Neural progenitor cell (in vitro differentiated cells): ENCODE measurements at places on chromosomes 7 and 10. TPM values are rescaled to one million over a fixed set of nuclear protein-coding genes. Genes with fewer than 3 reads are reported as not detected.

DNA sequence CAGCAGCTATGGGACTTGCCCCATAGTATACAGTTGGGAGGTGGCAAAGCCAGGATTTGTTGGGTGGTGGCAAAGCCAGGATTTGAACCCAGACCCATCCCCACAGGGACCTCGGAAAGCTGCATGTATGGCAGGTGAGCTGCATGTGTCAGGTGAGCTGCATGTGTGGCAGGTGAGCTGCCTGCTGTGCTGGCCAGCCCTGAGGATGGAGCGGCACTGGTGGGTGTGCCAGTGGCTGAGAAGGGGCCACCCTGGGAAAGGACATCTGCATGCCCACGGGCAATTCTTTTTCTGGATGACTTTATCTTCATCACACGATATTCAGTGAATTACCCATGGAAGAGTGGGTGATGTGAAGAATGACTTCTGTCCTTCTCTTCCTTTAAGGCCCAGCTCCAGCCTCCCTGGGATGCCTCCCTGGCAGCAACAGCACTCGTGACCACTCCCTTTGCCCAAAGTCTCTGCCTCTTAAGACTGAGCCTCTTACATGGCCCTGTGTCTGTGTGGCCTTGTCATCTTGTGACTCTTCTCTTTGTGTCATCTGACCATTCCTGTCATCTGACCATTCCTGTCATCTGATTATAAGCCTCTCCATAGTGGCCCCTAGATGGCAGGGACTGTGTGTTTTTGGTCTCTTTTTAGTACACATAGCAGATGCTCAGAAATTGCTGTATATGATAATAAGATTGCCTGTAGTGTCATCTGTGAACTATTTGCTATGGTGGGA, 25.0 kb downstream of the CLEC2L start:
- DNase-seq = no peak
- no peak overlapping the region for H3K4me3 ChIP-seq
- H3K27me3 ChIP-seq = no peaks in the 10 kb centered on the region
- no peak overlapping the region for H3K27ac ChIP-seq
- no peaks in the 10 kb centered on the region for H3K36me3 ChIP-seq
- H3K4me1 ChIP-seq = no peaks in the 10 kb centered on the region

DNA sequence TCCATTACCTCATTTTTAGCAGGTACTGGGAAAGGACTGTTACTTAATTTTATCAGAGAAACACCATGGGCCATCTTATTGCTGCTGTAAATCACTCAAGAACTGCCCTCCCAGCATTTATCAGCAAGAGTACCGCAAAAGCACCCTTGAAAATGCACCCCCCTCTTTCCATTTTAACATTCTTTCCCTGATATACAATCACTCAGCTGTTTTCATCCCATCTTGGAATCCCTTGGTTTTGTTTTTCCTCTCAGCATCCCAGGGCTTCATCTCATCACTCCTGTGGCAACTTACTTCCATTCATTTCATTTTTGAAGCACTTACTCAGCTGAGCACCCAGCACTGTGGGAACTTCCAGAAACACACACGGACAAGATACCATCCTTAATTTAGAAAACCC, 36.5 kb downstream of the RAPGEF5 start:
- H3K36me3 ChIP-seq = no peaks in the 10 kb centered on the region
- H3K27me3 ChIP-seq = no peaks in the 10 kb centered on the region
- H3K4me3 ChIP-seq = no peak overlapping the region

DNA sequence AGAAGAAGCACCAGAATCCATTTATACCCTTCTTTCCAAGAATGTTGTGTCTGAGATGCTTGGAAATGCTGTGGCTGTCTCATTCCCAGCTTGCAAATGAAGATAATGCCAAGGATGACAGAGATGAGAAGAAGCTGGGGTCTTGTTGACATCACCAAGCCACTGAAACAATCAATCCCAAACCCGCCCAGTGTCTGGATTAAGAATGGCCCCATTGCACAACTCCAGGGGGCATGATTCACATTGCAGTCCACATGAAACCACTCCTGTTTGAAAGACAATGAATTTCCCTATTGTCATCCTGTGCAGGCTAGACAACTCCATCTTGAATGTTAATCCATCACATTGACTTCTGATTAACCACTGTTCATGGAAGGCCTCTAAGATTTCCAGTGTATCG, 28.6 kb downstream of the SORBS1 start:
- no peaks in the 10 kb centered on the region for H3K4me1 ChIP-seq
- no peaks in the 10 kb centered on the region for H3K36me3 ChIP-seq
- H3K4me3 ChIP-seq = no peak overlapping the region
- no peak overlapping the region for H3K27ac ChIP-seq

DNA sequence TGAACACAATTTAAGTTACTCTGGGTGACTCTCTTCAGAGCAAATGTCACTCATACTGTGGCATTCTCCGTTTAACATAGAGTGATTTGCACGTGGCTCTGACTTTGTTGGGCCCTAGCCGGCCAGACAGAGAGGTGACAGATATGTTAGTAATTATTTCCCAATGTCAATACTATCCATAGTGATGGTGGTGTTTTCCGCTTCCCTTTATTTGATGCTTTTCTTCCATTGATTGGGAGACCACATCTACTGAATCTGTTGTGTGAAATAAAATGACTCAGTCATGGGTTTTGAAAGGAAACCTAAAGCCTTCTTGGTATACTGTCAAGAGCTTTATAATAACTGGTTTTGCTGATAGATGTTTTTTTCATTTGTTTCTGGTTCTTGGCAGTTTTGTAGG, 7.4 kb downstream of the AVL9 start:
- no peak overlapping the region for H3K4me3 ChIP-seq
- no peak for DNase-seq
- no peaks in the 10 kb centered on the region for H3K36me3 ChIP-seq
- H3K4me1 ChIP-seq = no peaks in the 10 kb centered on the region
- no peaks in the 10 kb centered on the region for H3K27me3 ChIP-seq

DNA sequence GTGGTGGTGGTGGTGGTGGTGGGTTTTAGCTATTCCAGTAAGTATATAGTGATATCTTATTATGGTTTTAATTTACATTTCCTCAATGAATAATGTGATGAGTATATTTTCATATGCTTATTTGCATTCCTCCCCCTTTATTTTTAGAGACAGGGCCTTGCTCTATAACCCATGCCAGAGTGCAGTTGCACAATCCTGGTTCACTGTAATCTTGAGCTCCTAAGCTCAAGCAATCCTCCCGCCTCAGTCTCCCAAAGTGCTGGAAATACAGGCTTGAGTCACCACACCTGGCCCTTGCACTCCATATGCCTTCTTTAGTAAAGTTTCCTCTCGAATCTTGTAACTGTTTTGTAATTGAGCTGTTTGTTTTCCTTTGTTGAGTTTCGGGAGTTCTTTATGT, 577.7 kb upstream of the AUTS2 start:
- H3K27me3 ChIP-seq = no peaks in the 10 kb centered on the region
- no peaks in the 10 kb centered on the region for H3K36me3 ChIP-seq
- H3K4me3 ChIP-seq = no peak overlapping the region
- no peak overlapping the region for H3K27ac ChIP-seq

DNA sequence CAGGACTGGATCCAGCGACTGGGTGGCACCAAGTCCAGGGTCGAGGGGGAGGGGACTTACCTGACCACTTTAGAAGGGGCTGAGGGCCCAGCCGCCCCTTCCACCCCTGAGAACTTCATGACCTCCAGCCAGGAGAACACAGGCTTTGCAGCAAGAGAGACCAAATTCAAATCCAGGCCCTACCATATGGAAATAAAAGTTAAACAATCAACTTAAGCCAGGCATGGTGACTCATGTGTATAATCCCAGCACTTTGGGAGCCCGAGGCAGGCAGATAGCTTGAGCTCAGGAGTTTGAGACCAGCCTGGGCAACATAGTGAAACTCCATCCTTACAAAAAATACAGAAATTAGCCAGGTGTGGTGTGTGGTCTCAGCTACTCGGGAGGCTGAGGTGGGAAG, 61.9 kb downstream of the COL13A1 start:
- H3K4me1 ChIP-seq = peaks cover 55% of the 10 kb centered on the region
- H3K4me3 ChIP-seq = no peak overlapping the region
- DNase-seq = no peak
- no peaks in the 10 kb centered on the region for H3K27me3 ChIP-seq

DNA sequence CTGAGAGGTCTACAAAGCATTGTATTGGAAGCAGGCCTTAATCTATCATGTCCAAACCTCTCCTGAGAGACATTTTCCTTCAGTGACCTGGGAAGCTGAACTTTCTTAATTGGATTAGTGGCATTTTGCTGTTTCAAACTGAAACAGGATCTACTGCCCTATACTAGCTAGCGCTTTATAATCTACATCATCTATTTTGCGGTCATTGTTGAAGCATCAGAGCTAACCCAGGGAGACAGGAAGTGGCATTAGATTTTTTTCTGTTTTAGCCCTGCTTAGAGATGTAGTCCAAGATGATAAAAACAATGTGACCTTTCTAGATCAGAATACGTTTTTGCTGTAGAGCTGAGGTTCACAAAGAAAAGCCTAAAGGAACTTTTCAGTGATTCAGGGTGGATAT, 147.4 kb upstream of the AGR3 start:
- no peaks in the 10 kb centered on the region for H3K27me3 ChIP-seq
- no peak for DNase-seq
- H3K27ac ChIP-seq = no peak overlapping the region
- no peaks in the 10 kb centered on the region for H3K36me3 ChIP-seq

DNA sequence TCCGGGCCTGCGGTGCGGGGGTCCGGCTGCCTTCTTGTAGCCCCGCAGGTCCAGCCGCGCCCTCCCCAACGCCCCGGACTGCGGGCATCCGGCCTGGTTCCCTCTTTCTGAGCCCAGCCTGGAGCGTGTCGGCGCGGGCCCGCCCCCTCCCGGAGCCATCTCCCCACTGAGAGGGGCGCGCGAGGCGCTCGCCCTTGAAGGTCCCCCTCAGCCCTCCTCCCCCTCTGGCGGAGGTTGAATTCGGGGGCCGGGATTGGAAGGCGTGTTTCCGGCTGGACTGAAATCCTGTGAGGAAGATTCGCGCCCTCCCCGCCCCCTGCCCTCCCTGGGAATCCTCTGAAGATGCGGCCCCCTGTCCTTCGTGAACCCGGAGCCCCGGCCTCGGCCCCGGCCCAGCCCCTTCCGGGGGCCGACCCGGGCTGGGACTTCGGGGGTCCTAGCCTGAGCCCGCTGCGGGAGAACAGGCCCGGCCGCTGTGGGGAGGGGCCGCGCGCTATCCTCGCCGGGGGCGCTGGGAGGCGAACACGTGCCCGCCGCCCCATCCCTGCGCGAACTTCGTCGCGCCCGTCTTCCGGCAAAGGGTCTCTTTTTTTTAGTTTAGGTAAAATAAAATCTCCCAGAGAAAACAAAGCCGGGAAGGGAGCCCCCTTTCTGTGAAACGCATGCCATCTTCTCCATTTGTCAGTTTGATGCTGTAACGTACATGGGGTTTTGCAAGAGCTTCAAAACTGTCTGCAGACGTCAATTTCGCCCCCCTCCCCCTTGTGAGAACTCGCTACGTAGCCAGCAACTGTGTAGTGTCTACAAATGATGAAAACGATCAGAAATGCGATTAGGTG, 636 bp downstream of the PDCD4 start:
- peak overlapping the region; percentile 61 for H3K4me3 ChIP-seq
- peak; percentile 93 for DNase-seq
- peaks cover 16% of the 10 kb centered on the region for H3K36me3 ChIP-seq
- no peaks in the 10 kb centered on the region for H3K27me3 ChIP-seq
- peaks cover 27% of the 10 kb centered on the region for H3K4me1 ChIP-seq
- H3K27ac ChIP-seq = peak overlapping the region; percentile 97

GRCh38 chr7:158327571-158328180, 259.9 kb downstream of the PTPRN2 start:
- peak; percentile 40 for DNase-seq
- H3K27me3 ChIP-seq = no peaks in the 10 kb centered on the region
- no peak overlapping the region for H3K4me3 ChIP-seq
- H3K27ac ChIP-seq = peak overlapping the region; percentile 38

- no peaks in the 10 kb centered on the region for H3K36me3 ChIP-seq
- H3K27me3 ChIP-seq = no peaks in the 10 kb centered on the region
- DNase-seq = no peak
Observed at GRCh38 chr7:43302211-43302711, 189.8 kb downstream of the HECW1 start.

GRCh38 chr10:114593816-114594468, 64.1 kb downstream of the ABLIM1 start:
- no peaks in the 10 kb centered on the region for H3K36me3 ChIP-seq
- no peaks in the 10 kb centered on the region for H3K27me3 ChIP-seq
- H3K27ac ChIP-seq = no peak overlapping the region
- no peaks in the 10 kb centered on the region for H3K4me1 ChIP-seq

- H3K4me1 ChIP-seq = peaks cover 55% of the 10 kb centered on the region
- DNase-seq = no peak
- no peaks in the 10 kb centered on the region for H3K36me3 ChIP-seq
- peak overlapping the region; percentile 82 for H3K4me3 ChIP-seq
Observed at GRCh38 chr7:1045069-1046063, 1.0 kb downstream of the GPR146 start.

Gene HECW1
- 0.11 and 0.28 TPM in 2 replicates for total RNA-seq

- H3K27ac ChIP-seq = no peak overlapping the region
- H3K4me1 ChIP-seq = peaks cover 19% of the 10 kb centered on the region
- no peak for DNase-seq
- H3K36me3 ChIP-seq = no peaks in the 10 kb centered on the region
Observed at GRCh38 chr10:60031664-60032063, 125.3 kb upstream of the CCDC6 start.

Gene RBP3
- total RNA-seq = not detected in 2 replicates

Gene SRRM3
- total RNA-seq = 2.2 and 4.6 TPM in 2 replicates
